DMS79 (cell line): ENCODE measurements at places on chromosomes 2 and 18.

GRCh38 chr2:7515327-7515726, 598.1 kb downstream of the RNF144A start:
- no peak for DNase-seq

- no peak for DNase-seq
Observed at GRCh38 chr2:238685713-238686112, 162.2 kb upstream of the TWIST2 start.

DNA sequence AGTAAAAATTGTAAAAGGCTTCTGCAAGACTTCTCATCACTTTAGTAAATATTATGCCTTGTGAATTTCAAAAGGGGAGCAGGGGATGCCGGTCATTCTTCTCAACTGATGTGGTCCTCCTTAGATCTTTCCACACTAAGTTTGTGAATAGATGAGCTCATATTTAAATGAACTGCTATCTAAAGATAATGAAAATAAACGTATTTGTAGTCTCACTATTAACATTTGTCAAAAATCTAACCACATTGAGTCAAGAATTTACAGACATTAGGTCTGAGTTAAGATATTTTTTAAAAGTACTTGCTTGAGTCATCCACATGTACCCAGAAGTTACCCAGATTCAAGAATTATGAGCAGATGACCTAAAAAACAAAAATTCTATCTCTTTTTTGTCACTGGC, 6.5 kb downstream of the PRPF40A start:
- no peak for DNase-seq

DNA sequence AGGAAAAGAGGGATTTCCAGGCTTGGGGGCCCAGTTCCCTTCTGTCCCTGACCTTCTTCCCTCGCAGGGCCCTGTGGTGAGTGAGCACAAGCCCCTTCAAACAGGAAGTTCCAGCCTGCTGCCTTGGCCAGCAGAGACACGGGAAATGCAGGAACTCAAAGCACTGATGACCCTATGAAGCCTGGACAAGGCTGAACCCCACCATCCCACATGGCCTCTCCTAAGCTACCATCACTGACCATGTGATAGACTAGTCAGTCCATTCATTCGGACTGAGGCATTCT, 196.4 kb downstream of the TNS1 start:
- DNase-seq, result no peak

- no peak for DNase-seq
Observed at GRCh38 chr2:26144953-26145680, 27.8 kb upstream of the GAREM2 start.

DNA sequence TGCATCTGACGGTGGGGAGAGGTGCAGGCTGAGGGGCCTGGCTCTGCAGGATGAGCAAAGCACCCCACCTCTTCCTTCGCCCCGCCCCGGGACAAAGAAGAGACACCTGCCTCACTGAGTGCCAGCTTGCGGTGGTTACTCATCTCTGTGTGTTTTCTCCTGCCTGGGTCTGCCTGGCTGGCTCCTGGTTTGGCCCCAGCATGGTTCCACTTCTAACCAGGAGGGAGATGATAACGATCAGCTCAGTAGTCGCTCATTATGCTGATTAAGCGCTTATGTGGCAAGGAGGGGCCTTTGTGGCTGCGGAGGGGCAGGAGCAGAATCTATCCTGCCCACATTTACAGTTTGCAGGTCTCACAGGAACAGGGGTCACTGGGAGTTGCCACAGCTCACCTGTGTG, 68.7 kb upstream of the EDAR start:
- DNase-seq, result no peak

DNA sequence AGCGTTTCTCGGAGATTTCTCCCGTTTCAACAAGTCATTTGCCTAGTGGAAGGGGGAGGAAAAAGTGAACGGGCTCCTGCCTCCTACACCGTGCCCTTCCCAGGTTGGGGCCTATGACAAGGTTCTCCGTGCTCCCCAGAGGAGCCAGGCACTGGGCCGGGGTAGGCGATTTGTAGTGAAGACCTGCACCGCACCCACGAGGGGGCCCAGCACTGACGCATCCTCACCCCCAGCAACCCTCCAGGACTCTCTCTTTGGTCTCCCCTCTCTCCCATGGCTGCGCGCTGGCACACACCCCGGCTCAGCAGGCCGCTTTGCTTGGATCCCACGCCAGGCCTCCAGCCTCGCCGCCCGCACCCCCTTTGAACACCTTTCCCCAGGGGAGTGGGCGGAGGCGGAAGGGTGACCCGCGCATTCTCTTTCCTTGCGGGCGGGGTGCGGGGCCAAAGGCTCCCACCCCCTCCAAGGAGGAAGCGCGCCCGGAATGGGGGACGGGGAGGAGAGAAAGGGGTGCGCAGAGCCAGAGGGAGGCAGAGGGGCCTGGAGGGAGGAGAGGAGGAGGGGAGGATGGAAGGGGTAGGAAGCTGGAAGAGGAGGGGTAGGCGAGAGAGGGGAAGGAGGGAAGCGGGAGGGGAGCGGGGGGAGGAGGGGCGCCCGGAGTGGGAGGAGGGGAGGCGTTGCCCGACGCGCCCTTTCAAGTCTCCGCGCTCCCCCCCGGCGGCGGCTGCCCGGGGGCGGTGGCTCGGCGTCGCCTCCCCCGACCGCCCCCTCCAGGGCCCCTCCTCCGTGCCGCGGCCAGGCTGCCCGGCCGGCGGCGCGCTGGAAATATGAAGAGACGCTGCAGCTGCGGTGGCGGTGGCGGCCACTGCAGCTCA, at the start of gene APCDD1:
Gene APCDD1 (plus strand): TSS at position 830 of the 875 bp plus-strand sequence. CDS start 347 bp downstream, outside the sequence.
- DNase-seq, result no peak

DNA sequence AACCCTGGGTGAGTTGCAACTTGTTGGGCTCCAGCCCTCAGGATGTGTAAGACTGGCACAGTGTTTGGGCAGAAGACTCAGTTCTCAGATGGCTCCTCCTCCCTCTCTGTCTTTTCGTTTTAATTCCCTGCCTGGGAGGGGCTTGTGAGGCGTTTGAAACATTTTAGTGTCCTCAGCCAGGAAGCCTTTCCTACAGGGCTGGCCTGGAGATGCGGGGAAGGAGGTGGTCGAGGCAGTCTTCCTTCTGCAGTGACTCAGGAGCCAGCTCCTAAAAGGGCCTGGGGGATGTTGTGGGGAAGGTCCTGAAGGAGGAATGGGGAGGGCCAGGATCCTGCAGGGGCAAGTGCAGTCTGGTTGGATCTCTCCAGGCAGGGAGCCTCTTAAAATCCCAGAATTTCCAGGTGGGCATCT, 22.1 kb upstream of the IGFBP5 start:
- DNase-seq, result no peak

GRCh38 chr18:44467718-44468117, 213.0 kb upstream of the SETBP1 start:
- no peak for DNase-seq

- no peak for DNase-seq
Observed at GRCh38 chr2:62396880-62397279, 109.1 kb downstream of the TMEM17 start.

- DNase-seq, result no peak
Observed at GRCh38 chr2:86026744-86027065, 79.0 kb downstream of the POLR1A start.

DNA sequence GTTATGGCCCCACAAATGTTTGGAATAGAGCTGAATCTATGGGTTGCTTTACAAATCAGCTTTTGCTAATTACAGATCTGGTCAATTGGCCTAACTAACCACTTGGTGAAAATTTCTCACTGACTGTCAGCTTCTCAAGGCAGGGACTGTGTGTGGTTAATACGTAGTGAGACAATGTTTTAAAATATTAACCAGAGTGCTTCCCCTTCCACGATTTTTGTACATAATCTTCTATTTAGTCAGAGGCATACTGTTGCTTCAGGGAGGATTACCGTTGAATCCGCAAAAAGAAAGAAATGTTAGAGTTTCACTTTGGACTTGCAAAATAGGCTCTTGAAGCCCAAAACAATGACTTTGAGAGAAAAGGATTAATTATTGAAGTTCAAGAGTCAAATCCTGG, 14.9 kb upstream of the KCNS3 start:
- DNase-seq, result no peak

GRCh38 chr2:212904646-212905045, 246.8 kb downstream of the IKZF2 start:
- no peak for DNase-seq

DNA sequence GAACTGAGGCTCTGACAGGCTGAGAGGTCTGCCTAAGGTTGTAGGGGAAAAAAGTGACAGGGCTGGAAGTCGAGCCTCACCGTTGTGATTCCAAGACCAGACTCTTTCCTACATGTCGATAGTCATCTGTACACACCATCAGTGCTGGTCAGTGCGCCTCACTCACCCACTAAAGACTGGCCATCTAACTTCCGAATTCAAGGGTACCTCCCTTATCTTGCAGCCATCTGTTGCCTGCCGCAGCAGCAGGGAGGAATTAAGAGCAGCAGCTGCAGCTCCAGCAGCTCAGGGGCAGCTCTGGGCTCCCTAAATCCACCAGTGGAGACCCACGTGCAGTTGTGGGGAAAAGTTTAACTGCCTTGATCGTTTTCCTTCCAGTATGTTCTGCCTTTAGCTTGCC, 32.6 kb upstream of the GPR39 start:
- no peak for DNase-seq

DNA sequence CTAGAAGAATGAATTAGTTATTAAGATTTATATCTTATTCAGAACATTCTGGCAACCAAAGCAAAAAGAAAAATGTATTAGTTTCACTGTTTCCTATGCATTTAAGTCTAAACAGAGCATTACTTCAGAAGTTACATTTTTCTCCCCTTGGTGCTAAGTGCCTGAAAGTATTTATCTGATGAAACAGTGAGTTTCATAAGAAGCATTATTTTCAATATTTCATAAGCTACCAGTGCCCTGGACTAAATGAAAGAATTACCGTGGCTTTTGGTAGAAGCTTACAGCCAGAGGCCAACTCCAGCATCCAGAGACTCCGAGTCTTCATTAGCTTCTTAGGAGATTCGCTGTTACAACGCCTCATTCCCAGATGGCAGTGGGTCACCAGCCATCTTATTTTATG, 97.6 kb downstream of the LYPD6B start:
- DNase-seq, result no peak

DNA sequence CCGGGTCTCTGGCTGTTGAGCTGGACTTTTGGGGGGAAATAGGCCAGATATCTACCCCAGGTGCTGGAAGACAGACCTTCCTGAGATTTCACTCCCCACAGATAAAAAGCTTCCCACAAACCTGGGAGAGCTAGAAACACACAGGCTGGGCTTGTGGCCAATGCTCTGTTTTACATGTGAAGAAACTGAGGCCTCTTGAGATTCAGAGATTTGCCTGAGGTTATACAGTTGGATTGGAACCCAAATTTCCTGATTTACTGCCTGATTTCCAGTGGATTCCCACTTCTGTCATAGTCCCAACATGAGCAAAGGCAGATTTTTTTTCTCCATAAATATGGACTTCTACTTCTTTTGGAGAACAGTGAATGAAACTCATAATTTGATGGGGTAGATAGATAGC, 360.2 kb downstream of the SETBP1 start:
- no peak for DNase-seq

DNA sequence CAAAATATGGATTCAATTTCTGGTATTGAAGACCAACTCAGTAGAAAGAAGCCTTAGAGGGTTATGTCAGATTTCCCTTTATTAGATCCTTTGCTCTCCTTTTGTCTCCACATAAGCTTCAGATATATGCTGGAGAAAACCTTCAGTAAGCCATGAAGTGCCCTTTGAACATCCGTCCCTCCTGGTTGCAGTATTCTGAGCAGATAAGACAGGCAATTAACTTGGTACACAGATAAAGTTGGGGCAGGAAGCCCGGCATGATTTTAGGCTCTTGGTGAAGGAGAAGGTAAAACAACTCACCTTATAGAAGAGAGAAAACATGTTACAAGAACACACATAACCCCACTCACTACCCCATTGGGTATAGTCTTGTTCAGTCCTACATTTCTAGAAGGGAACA, 76.4 kb downstream of the SRD5A2 start:
- DNase-seq, result no peak

GRCh38 chr2:148718039-148718438, 73.5 kb downstream of the EPC2 start:
- no peak for DNase-seq

DNA sequence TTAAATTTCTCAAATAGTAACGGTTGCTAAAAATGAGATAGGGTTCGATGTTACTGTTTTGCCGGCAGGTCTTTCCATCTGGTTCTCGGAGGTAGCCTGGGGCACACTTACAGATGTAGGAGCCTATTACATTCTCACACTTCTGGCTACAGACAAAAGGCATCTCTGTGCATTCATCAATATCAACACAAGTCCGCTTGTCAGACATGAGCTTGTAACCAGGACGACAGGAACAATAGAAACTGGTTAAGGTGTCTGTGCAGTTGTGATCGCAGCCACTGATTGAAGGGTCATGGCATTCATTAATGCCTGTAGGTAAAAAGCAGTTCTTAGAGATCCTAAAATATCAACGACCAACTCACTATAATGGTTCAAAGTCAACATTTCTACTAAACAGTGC, 116.3 kb downstream of the DHRS9 start:
- DNase-seq, result no peak

- DNase-seq, result no peak
Observed at GRCh38 chr2:38010995-38011394, 65.0 kb downstream of the CYP1B1 start.

DNA sequence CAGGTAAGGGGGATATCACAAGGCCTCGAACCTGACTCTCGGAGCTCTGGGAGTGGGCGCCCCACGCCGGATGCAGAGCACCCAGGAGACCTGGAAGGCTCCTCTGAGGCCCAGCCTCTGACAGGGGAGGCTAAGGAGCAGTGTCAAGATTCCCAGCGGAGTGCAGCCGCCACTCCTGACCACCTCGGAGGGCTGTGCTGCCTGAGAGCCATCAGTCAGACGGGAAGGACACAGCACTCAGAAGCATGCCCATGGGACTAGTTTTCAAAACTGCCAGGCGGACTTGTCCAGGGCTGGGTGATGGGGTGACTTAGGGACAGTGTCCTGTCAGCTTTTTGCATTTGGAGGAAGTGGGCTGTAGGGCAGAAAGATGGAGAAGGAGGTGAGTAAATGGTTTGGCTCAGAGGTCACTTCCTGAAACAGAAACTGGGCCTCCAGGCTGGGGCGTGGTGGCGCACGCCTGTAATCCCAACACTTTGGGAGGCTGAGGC, 34.6 kb upstream of the B3GNT7 start:
- DNase-seq, result no peak

- DNase-seq, result no peak
Observed at GRCh38 chr2:26696351-26696816, 3.9 kb downstream of the KCNK3 start.

GRCh38 chr2:70808983-70809958, 11.1 kb downstream of the CLEC4F start:
- DNase-seq, result no peak

- no peak for DNase-seq
Observed at GRCh38 chr18:50842846-50843245, 23.0 kb upstream of the MRO start.
